ENCODE measurements at places on chromosomes 3 and 15.

DNA sequence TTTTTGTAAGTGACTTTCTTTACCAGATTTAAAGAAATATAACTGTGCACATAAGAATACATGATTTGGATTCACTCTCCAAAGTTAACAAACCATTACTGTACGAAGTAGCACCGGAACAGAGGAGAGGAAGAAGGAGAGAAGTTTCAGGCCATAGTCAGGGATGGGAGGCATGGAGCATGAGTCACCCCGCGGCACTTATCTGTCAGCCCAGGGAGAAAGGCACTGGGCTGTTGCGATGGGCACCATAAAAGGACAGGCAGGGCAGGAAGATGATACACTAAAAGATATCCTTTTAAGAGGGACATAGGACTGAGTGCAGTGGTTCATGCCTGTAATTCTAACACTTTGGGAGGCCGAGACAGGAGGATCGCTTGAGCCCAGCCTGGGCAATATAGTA, 37.0 kb downstream of the TTC23 start:
- no peak for DNase-seq

DNA sequence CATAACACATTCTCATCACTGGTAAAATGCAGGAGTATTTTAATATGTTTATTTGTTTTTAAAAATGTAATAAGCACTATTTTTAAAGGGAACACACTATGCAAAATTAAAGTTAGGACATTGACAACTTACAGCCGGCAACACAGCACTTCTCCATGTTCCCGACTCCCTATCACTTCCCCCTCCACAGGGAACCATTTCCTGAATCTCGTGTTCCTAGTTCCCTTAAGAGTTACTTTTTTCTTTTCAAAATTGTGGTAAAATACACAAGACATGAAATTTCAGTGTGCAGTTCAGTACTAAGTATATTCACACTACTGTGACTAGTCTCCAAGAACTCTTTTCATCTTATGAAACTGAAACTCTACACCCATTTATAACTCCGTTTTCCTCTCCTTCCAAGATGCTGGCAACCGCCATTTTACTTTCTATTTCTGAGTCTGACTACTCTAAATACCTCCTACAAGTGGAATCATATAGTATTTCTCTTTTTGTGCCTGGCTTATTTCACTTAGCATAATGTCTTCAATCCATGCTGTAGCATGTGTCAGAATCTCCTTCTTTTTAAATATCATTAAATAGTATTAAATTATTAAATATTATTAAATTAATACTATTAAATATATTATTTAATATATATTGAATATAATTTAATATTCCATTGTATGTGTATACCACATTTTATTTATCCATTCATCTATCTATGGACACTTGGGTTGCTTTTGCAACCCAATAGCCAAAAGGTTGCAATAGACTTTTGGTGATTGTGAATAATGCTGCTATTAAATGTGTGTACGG, 25.9 kb upstream of the UBE2Q2 start:
- DNase-seq: no peak

DNA sequence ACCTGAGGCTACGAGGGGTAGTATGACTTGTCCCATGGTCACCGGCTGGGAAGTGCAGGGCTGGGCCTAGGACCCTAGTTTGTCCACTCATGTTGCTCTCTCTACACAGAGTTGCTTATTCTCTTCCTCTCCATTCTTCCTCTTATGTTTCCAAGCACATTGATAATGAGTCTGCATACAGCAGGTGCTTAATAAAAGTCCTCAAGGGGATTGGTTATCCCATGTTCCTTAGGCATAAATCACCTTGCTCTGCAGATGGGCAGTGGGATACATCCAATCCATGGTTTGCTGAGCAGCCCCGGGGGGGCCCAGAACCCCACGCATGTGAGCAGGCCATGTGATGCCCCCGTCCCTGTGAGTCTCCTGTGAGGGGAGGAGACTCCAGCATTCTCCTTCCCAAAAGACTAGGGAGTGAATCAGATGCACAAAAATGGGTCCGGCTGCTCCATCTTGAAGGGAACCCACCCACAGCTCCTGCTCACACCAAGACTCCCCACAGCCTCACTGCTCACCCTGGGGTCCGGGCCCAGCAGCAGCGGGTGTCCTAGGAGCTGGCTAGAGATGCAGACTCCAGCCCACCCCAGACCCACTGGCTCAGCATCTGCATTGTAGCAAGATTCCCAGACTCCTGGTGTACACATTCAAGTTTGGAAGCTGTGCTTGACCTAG, 139.9 kb downstream of the NUP210 start:
- DNase-seq: no peak

- no peak for DNase-seq
Observed at GRCh38 chr3:195821403-195822130, 9.8 kb upstream of the MUC4 start.

GRCh38 chr3:55180936-55181535, 253.2 kb upstream of the LRTM1 start:
- DNase-seq: no peak

GRCh38 chr3:122060040-122060698, 5.0 kb downstream of the CD86 start:
- DNase-seq: no peak

DNA sequence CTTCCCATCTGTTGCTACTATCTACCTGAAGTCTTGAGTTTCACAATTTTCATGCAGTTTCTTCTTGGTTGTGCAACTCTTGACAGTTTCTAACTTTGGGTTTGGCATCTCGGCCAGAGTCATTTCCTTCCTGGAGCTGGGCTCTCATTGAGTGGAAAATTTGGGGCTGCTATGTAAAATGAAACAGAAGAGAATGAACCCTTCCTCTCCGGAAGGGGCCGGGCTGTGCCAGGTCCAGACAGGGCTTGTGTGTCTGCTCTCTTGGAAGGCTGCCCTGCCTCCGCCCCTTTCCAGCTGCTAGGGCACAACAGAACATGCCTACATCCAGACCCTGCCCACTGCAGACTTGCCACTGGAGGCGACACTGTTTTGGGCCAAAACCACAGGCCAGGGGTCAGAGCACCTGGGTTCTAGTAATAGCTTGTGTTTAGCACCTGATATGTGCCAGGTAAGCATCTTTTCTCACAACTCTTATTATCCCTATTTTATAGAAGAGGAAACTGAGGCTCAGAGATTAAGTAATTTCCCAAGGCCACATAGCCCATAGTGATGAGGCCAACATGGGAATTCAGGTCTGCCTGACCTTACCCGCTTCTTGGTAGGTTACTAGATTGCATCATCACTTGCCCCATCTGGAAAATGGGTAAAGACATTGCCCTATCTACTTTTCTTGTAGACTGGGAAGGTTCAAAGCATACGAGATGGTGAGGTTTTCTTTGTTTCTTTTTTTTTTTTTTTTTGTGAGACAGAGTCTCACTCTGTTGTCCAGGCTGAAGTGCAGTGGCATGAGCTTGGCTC, 25.0 kb downstream of the IRAK2 start:
- DNase-seq: no peak

DNA sequence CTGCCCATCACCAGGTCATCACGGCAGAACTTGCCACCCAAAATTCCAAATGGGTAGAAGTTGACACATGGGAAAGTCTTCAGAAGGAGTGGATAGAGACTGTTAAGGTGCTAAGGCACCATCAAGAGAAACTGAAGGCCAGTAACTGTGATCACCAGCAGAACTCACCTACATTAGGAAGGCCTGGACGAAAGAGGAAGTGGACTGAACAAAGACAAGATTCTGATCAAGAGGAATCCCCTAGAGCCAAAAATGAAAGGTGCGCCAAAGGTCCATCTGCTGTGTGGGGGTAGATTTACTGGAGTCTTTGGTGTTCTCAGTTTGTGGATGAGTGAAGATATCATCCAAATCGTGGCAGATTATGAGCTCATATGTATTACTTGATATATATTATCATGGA, 46.3 kb upstream of the P3H2 start:
- DNase-seq: no peak

DNA sequence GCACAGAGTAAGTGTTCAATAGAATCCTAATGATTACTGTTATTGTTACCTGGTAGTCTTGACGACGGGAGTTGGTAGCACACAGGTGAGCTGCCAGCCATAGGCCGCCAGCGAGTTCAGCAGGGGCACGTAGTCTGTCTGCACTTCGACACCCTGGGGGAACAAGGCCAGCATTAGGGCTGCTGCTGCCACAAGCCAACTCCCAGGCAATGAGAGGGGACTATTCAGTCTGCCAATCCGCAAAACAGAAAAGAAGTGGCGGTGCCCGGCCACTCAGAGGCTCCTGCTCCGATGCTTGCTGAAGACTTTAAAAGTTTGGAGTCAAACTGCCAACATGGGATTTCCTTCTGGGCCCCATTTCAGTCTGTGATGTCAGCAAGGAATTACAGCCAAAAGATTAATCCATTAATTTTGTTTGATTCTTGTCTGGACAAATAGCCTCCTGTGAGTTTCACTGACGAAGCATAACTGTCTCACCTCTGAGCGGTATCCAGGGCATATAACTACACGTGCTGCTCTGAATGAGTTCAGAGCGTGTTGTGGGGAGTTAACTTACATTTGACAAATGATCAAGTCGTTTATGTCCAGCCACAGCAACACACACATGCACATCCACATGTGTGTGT, 61.8 kb downstream of the OXNAD1 start:
- DNase-seq: no peak

DNA sequence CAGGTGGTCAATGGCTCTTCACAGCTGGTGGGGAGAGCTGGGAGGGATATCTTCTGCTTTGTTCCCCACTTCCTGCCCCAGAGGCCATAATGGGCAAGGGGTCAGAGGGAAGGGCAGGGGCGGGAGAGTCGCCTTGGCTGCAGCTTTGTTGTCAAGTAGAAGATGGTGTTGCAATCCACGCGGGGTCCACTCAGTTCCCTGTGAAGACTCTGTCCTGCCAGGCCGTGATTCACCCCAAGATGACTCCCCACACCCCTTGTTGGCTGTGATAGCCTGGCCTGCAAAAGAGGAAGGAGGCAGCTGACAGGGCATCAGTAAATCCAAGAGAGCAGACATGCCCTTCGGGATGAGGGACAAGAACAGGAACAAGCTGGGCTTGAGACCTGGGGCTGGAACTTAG, 6.9 kb downstream of the GALNT15 start:
- no peak for DNase-seq

DNA sequence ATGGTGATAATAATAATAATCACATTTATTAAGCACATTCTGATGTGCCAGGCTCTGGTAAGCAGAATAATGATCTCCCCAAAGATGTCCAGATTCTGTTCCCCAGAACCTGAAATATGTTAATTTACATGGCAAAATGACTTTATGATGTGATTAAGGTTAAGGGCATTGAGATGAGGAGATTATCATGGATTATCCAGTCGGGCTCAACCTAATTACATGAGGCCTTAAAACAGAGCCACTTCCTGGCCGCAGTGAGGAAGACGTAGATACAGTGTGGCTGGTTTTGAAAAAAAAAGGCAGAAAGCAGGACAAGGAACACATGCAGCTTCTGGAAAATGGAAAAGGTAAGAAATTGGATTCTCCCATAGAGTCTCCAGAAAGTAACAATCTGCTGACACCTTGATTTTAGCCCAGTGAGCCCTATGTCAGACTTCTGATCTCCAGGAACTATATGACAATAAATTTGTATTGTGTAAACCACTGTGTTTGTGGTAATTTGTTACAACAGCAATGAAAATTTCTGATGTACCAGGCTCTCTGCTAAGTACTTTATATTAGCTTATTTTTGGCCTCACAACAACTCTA, 126.7 kb downstream of the ALCAM start:
- no peak for DNase-seq

- no peak for DNase-seq
Observed at GRCh38 chr3:126473292-126474168, 2.2 kb downstream of the ZXDC start.

DNA sequence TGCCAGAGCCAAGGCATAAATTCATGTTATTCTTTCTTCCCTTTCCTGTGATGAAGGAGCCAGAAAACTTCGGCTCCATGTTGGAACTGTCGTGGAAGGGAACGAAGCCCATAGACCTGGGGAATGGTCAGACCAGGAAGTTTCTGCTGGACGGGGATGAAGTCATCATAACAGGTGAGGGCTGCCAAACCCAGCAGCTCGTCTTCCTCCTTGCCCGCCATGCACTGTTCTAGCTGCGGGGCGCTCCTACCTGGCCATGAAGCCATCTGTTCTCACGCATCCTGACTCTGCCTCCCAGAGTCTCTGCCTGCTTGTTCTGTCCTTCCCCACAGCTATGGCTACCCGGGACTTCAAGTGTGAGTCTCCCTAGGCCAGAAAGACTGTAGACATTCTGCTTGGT, 28.2 kb downstream of the FAH start:
- DNase-seq: no peak

GRCh38 chr3:20041197-20041780, 1.0 kb downstream of the KAT2B start:
- peak; percentile 64 for DNase-seq

- no peak for DNase-seq
Observed at GRCh38 chr3:107650788-107651187, 128.0 kb downstream of the BBX start.

DNA sequence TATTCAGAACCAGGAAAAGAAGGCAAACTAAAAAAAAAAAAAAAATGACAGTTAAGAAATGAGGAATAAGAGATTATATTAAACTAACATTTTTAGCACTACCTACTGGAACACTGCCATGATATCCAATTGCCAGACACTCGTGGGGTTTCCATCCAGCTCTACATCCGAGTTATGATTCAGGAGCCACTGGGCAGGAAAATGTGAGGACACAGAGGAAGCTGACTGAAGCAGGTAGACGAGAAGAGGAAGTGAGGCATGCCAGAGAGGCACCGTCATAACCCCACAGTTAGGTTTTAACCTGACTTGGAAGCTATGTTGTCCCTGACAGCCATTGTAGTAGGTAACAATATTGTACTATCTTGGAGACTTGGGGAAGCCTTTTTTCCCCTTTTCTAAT, 495.0 kb downstream of the NLGN1 start:
- no peak for DNase-seq

Measured in activated CD8-positive, alpha-beta memory T cell treated with anti-CD3 and anti-CD28 coated beads for 1 hour (primary cell).